Neural progenitor cell (in vitro differentiated cells): ENCODE measurements at places on chromosomes 4 and X.

GRCh38 chrX:111095974-111096895 lies at the start of gene PAK3:
PAK3 (plus strand) TSS chrX:111096191; CDS start chrX:111123104, 26,913 bp downstream.
- peak; percentile 79 for DNase-seq

GRCh38 chrX:123626962-123627361 lies 105.9 kb downstream of the THOC2 start:
- DNase-seq: no peak

- no peak for DNase-seq
Observed at GRCh38 chr4:146334862-146335449, 120.6 kb downstream of the REELD1 start.

DNA sequence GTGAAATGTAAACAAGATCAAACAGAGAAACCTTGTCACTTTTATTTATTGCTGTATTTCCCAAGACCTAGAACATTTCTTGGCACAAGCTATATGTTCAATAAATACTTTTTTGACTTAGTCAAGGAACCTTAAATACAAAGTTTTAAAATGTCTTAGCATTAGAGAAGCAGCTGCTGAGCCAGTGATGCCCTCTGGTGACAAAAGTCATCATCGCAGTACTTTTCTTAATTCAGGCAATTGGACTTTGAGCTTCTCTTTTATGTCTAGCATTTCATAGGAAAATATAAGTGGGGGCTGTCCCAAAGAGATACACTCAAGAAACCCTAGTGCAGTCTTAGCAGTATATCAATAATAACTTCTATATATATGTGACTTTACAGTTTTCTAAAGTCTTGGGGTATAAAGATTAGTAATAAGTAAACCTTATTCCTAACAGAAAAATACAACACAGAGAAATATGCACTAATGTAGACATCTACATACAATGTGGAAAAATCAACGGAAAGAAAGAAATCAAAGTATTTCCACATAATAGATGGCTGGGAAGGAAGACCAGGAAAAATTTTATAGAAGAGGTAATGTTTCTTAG lies 118.4 kb downstream of the DTHD1 start:
- peak; percentile 15 for DNase-seq

DNA sequence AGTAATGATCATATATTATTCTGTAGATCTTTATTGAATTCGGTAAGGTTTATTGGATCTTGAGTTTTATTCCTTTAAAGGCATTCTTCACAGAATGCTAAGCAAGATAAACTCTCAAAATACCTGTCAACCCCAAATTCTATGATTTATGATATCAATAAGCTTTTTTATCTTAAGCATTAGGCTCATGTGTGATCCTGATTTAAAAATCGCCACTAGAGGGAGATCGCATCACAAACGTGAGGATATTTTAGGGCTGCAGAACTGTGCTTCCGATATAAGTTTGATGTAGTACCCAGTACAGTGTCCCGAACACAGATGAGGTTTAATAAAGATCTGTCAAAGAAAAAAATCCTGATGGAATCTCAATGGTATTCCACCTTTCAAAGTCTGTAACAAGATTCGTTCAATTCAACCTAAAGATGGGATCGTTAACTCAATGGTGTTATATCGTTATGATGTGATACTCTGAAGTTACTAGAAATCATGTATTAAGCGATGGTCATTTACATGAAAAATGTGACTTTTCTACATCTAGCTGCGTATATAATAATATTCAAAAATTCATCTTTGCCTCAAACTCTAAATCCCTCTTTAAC lies 169.0 kb downstream of the CORIN start:
- DNase-seq: peak; percentile 43

- DNase-seq: no peak
Observed at GRCh38 chrX:36019125-36019524, 99.6 kb downstream of the CFAP47 start.

DNA sequence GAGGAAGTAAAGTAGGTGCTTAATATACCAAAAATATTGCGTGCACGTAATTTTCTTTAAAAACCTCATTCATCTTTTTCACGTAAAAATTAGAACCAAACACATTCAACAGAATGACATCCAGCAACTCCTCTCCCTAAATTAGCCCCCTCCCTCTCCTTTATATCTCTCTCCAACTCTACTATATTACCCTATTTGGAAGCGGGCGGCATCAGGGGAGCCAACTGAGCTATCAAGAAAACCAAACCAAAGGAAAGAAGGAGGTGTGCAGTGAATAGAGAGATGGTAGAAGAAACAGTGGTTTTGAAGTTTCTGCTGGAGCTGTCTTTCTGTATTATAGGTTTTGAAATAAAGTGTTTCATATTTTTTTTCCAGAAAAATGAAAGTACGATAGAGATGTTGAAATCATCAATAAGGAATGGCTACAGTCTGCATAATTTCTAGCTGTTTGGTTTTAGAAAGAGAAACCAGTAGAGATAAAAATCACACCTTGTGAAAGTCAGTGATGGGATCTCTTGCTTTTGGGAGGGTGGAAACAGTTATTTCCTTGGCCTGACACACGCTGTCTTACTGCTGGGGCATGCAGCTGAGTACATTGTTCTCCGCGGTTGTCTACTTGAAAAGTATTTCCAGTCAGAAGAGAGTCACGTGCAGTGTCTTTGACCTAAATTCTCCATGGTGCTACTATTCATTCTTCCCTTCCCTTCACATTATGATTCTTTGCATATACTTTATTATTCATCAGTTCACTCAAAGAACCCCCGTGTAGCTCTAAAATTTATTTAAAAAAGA lies 94.1 kb upstream of the WDR17 start:
- DNase-seq: peak; percentile 41

GRCh38 chr4:169295822-169296221 lies 25.1 kb upstream of the SH3RF1 start:
- DNase-seq: no peak

GRCh38 chrX:39194673-39195072 lies 393.4 kb downstream of the MID1IP1 start:
- DNase-seq: no peak
